ENCODE measurements at places on chromosomes 5 and 9.

DNA sequence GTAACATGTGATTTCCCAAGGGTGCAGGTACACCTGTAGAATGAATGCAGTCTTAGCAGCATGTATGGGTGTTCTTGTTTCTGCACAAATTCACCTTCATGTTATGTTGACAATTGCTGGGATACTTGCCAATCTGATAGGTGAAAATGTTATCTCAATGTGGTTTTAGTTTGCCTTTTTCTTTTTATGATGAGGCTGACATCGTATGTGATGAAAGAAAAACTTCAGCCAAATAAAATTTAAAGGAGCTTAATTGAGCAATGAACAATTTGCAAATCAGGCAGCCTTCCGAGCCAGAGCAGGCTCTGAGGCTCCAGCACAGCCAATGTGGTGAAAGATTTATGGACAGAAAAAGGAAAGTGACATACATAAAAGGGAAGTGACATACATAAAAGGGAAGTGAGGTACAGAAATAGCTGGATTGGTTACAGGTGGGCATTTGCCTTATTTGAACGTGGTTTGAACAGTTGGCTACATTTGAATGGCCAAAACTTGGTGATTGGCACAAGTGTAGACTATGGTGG lies 10.5 kb downstream of the TAL2 start:
- DNase-seq = no peak

DNA sequence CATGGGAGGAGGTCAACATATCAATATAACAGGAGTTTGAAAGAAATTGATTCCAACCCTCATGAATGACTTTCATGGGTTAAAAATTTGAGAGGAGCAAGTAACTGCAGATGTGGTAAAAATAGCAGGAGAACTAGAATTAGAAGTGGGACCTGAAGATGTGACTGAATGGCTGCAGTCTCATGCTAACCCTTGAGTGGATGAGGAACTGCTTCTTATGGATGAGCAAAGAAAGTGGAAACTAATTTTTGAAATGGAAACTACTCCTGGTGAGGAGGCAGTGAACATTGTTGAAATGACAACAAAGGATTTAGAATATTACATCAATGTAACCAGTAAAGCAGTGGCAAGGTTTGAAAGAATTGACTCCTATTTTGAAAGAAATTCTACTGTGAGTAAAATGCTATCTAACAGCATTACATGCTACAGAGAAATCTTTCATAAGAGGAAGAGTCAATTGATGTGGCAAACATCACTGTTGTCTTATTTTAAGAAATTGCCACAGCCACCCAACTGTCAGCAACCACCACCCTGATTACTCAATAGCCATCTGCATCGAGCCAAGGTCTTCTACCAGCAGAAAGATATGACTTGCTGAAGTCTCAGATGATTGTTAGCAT lies 1683.2 kb downstream of the MAT2B start:
- no peak for DNase-seq

DNA sequence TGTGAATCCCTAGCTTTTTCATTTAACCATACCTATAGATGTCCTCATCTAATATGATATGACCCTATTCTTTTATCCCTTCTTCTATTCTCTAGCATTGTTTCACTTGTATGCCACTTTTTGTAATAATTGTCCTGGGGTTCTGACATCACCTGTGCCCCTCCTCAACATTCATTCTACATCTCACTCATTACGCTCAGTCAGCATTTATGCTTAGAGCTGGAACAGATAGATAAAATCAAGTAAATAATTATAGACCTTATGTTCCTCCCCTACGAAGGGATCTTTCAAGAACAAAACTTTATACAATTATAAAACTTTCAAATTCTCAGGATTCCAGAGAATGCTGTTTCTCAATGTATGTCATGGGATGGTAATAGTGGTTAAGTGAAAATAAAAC lies 18.0 kb downstream of the GABRA6 start:
- DNase-seq = no peak

GRCh38 chr5:41978676-41979075 lies 53.6 kb downstream of the FBXO4 start:
- no peak for DNase-seq

DNA sequence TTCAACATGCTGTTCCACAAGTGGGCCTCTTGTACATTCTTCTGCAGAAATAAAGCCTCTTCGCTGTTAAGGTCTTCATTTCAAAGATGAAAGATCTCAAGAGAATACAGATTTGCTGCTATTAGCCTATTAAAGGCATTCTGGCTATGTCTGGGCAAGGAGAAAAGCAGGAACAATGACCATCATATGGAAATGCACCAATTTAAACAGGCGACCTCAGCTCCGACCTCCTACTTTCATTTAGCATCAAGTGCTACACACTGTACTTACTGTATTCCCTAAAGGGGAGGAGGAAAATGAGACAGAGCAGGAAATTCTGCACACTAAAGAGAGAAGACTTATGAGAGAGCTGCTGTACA lies 64.8 kb downstream of the HABP4 start:
- DNase-seq = no peak

DNA sequence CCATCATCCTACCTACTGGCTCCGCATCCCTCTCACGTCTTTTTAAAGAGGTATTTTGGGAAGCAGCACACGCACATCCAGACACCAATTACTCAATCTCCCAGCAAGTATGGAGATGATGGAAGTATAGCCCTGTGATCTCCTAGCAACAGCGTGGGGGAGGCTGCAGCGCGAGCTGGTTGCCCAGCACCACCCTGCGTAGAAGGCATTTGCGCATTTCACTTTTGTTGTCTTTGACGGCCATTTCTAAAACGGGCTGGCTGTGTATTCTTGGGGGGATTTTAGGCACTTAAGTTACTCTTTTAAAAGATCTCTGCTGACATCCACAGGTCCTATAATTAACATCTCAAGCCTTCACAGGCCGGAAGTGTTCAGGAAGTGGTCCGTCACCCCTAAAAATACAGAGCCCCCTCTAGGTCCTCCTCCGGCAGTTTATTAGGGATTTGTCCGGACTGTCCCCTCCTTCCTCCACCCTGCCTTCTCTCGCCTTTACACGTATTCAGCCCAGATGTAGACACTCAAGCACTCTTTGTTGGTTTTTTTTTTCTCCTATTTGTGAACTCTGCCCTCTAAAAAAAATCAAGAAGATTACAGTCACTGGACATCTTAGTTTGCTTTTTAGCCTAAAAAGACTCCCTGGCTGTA lies 371.4 kb downstream of the NTRK2 start:
- no peak for DNase-seq

DNA sequence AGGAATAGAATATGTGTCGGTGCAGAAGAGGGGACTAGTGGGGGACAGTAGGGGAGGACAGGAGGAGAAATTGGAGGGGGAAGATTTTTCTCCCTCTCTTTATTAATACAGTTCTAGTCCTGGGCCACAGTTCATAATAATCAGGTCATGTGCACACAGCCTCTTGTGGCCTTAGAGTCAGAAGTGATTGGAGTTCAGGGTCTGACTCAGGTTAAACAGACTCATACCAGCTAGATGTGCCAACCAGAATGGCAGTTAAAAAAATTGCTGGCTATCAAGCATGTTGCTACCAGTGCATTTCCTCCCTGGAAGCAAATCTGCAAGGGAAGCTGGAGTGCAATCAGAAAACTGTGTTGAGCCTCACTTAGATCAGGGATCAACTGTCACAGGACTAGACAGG lies 132.7 kb upstream of the MAP1B start:
- DNase-seq = no peak

- no peak for DNase-seq
Observed at GRCh38 chr9:13090628-13091027, 188.9 kb downstream of the MPDZ start.

- DNase-seq = peak; percentile 63
Observed at GRCh38 chr9:131530546-131530919, 530 bp downstream of the UCK1 start.

GRCh38 chr9:68780380-68780712 lies 75.3 kb downstream of the PIP5K1B start:
- DNase-seq = no peak

DNA sequence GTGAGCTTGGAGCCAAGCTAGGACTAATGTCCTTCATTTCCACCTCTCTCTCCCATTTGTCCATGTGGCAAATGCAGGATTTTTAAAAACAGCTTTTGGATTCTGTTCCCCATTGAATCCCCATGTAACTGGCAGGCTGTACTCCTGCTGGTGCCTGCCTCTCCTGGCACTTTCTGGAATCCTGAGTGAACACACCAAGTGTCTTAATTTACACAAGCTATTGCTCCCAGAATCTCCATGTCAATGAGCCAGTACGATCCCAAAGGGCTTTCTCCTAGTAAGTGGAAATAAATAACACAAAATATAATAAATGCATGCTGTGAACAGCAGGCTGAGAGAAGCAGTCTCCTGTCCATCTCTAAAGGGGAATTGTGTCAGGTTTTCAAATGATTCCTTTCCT lies 88.4 kb upstream of the WWC1 start:
- DNase-seq = no peak

DNA sequence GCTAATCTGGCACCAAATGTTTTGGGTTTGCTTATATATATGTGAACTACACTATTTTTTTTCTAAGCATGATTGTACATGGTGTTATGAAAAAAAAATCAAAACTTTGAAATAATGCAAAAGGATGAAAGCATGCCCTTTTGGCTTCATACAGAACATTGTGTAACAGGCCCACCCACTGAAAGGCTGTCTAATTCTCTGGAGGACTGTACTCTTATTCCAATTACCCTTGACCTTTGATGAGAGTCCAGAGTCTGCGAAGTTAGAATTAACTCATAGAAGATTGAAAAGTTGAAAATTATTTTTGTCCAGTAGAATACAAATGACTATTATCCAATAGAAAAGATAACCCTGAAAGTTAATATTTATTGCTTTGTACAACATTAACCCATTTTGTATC lies 117.4 kb downstream of the ADAMTS12 start:
- DNase-seq = no peak

- DNase-seq = no peak
Observed at GRCh38 chr9:76687861-76688391, 76.3 kb upstream of the PCA3 start.

GRCh38 chr9:8600914-8601680 lies 801.5 kb upstream of the DMAC1 start:
- no peak for DNase-seq

GRCh38 chr9:133836001-133836758 lies 98.0 kb upstream of the SARDH start:
- no peak for DNase-seq

All from WERI-Rb-1 (cell line).